Endothelial cell (in vitro differentiated cells): ENCODE measurements at places on chromosomes 3 and 15.

- no peak for DNase-seq
These were observed 277.5 kb upstream of the AGTR1 start for GRCh38 chr3:148420242-148420641.

DNA sequence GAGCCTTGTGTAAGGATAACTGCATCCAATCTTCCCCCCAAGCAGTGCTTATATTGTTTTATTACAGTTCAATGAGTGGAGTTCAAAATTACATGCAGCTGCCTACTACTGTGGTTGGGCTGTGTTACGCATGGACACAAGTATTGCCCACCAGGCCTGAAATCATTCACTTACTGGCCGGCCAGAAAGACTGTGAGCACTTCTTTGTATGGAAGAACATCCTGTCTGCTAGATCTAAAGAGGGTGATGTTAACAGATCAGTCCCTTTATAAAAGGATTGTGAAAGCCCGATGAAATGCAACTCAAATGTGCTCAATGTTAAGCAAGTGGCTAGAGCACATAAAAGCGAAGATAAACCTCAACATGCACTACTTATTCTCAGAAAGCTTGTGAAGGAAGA is 132.5 kb downstream of the FOXP1 start:
- DNase-seq: no peak

DNA sequence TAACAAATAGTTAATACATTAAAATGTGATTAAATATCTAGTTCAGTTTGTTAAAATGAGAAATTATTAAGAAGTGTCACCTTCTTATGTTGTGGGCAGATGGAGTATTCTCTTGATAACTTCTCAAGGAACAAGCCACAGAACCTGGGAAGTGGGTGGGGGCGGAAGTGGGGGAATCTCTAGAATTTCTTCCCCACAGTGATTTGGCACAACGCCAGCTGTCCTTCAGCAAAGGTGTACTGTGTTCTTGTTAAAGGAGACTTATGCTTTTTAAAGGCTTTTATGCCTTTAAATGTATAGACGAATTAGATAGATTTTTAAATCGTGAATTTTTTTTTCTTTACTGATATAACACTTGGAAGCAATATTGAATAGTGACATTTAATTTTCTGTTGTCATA is 42.4 kb downstream of the SEC22A start:
- no peak for DNase-seq

- DNase-seq: no peak
These were observed 38.4 kb upstream of the BFSP2 start for GRCh38 chr3:133361435-133361834.

DNA sequence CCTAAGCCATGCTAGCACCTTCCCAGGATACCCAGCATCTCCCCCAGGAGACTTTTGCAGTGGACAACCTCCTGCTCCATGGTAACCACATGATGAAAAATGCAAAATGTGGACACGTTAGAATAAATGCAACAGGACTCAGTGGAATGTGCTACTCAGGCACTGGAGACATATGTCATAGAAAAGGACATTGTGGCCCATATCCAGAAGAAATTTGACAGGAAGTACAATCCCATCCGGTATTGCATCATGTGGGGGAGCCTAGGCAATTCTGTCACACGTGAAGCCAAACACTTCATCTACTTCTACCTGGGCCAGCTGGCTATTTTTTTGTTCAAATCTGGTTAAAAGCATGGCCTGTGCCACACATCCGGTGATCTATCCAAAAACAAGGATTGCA is 227.2 kb upstream of the GPR149 start:
- DNase-seq: no peak

DNA sequence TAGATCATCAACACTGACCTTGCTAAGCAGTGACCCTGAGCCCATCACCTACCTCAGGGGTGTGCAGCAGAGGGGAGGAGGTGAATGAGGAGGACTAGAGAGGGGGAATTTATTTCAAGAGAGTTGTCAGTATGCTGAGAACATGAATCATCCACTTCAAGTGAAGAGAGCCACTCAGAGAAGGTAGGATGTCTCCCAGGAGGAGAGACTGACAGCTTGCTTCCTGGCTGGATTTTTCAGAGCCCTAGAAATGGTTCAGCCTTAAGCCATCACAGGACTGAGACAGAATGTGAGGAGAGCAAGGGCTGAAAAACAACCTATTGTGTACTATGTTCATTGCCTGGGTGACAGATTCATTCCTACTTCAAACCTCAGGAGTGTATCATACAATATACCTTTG is 34.8 kb downstream of the CCNL1 start:
- DNase-seq: no peak

GRCh38 chr3:49133226-49133951 is 539 bp upstream of the LAMB2 start:
- DNase-seq: peak; percentile 79
